ENCODE measurements at places on chromosomes 7 and 10. TPM values are rescaled to one million over a fixed set of nuclear protein-coding genes. Genes with fewer than 3 reads are reported as not detected.

SPAG6 gene
- not detected for total RNA-seq

DUSP5 gene
- 23.0 TPM for total RNA-seq

GRCh38 chr7:50676079-50676478, 106.6 kb downstream of the GRB10 start:
- DNase-seq = no peak

DNA sequence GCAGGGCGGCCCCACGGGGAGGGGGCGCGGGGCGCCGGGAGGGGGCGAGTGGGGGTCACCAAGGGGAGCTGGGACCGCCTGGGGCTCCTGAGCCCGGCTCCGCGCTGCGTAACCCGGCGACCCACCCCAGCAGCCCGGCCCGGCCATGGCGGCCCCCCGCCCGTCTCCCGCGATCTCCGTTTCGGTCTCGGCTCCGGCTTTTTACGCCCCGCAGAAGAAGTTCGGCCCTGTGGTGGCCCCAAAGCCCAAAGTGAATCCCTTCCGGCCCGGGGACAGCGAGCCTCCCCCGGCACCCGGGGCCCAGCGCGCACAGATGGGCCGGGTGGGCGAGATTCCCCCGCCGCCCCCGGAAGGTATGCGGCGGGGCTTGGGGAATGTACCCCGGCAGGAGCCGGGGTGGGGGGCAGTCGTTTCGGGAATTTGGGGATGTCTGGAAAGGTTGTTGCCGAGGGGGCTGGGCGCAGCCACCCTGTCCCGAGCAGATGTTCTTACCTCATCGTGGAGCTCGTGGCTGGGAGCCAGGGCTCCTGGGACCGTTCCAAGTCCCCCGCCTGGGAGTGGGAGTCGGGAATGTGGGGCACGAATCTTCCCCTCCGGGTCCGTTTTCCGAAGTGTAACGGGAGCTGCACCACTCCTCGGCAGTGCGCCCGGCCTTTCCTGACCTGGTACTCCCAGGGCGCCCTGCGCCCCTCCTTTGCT, 431 bp downstream of the ZYX start:
- peak; percentile 83 for DNase-seq

- no peak for DNase-seq
These were observed 42.9 kb downstream of the MKLN1 start for GRCh38 chr7:131370523-131370968.

- no peak for DNase-seq
These were observed 22.3 kb downstream of the CALML3 start for GRCh38 chr10:5546891-5547680.

Data from heart left ventricle (tissue), 16 donors.